ENCODE measurements at places on chromosomes 5 and 9. TPM values are rescaled to one million over a fixed set of nuclear protein-coding genes. Genes with fewer than 3 reads are reported as not detected.
A peak's percentile ranks its signal among the peaks of the same experiment; 100 is the strongest.

- DNase-seq, result no peak
Measured at GRCh38 chr9:77166193-77166592, 11.1 kb upstream of the VPS13A start.

- DNase-seq, result no peak
Measured at GRCh38 chr5:61301341-61302199, 30.5 kb upstream of the ZSWIM6 start.

ZNF354C gene
- 6.0 TPM for total RNA-seq

DNAH5 gene
- 0.24 TPM for total RNA-seq

FAM151B gene
- 1.2 TPM for total RNA-seq

GRCh38 chr5:177329883-177330282 is 18.2 kb upstream of the MXD3 start:
- DNase-seq, result no peak

- no peak for DNase-seq
Measured at GRCh38 chr5:60852940-60853339, 8.9 kb upstream of the ELOVL7 start.

DNA sequence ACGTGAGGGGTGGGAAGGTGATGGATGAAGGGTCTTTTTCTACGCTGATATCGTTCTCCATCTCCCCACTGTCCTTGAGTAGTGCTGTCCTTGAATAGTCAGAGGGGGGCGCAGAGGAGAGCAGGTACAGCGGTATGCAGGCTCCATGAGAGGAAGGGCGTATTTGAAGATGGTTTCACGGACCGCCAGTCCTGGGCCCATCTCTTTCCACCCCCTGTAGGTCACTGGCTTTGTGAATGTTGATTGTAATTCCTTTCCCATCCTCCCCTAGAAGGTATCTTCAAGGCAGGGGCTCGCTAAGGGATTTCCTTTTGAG is 40.8 kb upstream of the DAB2IP start:
- DNase-seq, result no peak

DNA sequence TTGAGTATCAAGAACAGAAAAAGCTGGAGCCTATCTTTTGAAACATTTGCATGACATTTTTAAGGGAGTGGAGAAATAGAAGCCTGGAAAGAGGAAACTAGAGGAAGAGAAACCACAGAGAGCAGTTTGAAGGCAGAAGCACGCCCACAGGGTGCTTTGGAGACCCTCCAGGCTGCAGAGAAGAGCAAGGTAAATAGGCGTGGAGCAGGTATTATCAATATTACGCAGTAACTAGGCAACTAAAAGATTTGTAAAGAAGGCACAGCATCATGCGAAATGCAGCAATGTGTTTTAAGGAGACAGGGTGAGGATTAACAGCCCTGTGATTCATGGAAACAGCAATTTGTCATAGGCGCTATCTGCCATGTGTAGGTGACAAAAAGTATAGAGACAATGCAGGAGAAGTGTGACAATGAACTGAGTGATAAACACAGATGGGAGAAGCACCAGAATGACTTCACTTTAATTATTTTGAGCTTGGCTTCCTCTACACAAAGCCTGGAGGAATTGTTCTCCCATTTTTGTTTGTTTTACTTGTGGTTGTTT is 281.2 kb downstream of the BRINP1 start:
- DNase-seq, result no peak

DNA sequence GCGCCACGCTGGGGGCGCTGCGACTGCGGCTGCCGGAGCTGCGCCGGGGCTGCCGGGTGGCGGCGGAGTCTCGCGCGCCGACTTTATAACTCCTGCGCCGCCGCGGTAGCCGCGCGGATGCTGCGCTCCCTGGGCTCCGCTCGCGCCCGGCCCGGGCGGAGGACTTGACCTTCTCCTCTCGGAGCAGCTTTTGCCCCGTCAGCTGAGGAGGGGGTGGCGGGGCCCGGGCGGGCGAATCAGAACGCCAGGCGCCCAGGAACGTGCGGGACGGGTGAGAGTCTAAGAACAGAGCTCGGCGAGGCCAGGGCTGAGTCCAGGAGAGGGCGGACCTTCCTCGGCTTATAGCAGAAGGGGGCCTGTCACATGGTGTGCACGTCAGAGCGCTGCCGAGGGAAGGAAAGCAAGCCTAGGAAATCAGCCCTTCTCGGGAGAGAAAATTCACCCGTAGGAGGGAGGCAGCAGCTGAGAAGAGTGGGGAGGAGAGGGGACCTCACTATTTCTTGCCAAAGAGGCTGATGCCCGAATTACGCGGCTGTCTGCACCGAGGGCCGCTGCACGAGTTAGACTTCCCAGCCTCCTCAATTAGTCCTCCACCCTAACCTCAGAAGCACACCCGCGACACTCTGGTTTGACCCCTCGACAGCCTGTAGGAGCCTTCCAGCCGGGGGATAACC is at the start of gene FOXD1:
Gene FOXD1 (minus strand): TSS at position 315 of the 674 bp plus-strand sequence. CDS start 415 bp downstream, outside the sequence.
- DNase-seq, result no peak

GRCh38 chr5:138033907-138034306 is 1.0 kb upstream of the FAM13B start:
- DNase-seq, result no peak

SPINK14 gene
- total RNA-seq, result not detected

DNA sequence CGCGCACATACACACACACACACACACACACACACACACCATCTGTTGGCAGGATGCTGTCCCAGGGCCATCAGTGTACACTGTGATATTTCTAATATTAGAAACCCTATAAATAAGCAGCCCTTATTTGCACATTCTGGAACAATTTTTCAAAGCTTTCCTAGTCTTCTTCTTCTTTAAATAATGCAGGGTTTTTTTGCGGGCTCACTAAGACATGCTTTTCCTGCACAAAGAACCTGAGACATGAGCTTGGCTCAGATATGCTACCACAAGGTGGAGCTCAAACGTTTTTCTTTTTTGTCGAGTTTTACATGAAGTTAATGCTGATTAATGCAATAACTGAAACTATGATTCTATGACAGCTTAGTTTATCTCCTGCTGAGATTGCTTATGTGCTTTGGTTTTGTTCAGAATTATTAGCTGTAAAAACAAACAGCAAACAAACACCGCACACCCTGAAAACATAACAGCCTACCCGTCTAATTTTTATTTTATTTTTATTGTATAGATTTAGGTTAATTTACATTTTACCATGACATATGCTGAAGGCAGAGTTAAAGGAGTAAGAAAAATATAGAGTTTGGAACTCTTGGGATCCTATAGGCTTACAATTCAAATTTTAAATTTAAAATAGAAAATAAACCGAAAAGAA is 95.8 kb downstream of the ALDH1A1 start:
- DNase-seq, result peak; percentile 48

DNA sequence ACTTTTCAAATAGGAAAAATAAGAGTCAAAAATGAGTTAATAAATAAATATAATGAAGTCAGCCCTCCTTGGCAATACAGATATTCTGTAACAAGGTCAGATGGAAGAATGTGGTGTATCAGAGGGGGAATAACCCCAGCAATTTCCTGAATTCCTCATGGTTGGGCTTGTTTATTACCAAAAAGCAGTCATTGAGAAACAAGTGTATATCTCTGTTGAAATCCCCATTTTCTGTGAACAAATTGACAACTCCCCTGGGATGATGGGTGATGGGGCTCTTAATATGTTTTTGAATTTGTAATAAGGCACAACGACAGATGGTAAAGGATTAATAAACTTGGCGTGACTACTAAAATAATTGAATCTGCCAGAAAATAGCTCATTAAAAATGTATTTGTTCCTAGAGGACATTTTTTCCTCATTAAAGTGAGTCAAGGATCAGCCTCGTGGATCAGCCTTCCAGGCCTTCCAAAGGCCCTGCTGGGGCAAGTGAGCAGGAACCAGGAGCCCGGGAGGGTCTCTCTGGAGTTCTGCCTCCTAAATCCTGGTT is 34.2 kb downstream of the THBS4 start:
- no peak for DNase-seq

DNA sequence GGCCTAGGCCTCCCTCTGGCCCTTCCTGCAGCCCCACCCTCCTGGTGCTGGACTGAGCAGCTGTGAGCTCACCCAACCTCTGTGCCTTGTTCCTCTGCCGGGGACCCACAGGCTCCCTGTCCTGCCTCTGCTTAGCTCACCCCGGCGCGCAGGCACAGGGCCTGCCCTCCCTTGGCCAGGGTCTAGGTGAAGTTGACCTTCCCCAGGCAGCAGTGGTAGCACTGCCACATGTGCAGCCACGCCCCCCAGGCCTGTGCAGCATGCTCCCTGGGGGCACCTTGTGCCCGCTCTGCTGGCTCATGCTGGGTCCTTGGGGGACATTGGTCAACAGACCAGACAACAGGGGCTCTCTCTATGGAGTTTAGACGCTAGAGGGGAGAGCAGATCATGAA is 18.1 kb downstream of the TRIP13 start:
- no peak for DNase-seq

- DNase-seq, result no peak
Measured at GRCh38 chr5:154971501-154971900, 30.6 kb downstream of the MRPL22 start.

- no peak for DNase-seq
Measured at GRCh38 chr5:178180141-178180863, 6.9 kb downstream of the GMCL2 start.

DNA sequence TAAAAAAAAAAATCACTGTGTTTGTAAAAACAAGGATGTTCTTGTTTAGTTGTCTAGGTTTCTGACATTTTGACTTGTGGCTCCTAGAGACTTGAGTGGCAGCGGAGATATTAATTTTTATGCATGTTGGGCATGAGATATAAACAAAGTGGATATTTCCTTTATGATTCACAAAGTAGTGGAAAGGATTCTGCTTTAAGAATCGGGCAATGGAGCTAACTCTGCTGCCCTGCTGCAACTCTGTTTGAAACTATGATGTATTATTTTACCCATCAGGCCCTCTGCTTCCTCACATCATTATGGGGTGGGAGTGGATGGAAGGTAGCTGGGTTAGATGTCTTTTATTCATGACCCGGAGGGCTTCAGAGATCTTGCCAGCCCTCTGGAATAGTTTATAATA is 94.1 kb upstream of the CD180 start:
- no peak for DNase-seq

DNA sequence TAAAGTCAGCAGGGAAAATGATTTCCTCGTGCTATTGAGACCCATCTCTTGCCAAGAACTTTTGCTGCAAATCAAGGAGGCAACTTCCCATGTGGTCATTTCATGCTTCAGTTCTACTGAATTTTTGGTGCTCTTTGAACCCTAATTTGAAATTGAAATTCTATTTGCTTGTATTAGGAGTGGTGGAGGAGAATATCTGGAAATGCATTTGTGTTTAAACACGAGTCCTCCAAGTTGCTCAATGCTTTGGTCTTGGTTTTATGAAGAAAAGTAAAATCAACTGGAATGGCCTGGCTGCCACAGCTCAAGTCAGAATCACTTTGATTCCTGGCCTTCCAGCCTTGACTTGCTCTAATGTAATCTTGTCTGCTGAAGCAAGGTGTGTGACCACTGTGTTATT is 613.2 kb downstream of the TLE1 start:
- DNase-seq, result no peak

DNA sequence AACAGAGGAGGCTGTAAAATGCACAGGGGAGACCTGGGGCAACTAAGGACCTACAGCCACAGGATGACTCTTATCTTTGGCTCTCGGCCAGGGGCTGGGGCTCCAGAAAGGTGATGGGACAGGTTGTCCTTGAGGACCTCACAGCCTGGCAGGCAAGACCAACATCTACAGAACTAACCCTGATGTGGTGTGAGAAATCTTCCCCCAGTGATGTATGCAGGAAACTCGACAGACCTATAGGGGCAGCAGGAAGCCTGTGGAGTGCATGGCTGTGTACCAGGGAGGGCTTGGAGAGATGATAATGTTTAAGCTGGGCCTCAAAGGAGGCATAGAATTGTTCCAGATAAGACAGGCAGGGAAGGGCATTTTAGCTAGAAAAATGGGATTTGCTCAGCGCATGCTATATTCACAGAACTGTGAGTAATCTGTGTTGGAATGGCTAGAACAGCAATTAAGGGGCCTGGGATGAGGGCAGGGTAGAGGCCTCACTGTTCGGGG is 68.5 kb upstream of the SLC25A51 start:
- DNase-seq, result peak; percentile 31

DNA sequence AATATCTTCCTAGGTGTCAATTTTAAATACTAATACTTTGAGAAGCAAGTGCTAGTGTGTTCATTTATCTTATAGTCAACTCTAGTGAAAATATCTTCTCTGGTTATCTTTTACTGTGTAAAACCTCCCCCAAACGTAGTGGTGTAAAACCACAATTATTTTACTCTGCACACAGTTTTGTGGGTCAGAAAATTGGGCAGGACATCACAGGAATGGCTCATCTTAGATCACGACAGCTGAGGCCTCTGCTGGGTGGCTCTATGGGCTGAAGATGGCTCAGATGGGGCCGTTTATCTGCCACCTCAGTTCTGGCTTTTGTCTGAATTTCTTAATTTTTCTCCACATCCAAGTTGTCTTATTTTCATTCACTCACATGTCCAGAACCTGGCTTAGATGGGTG is 457.2 kb upstream of the ACTBL2 start:
- DNase-seq, result no peak

GRCh38 chr5:104778-105296 is 12.9 kb downstream of the PLEKHG4B start:
- DNase-seq, result no peak

CATSPER3 gene
- 0.19 TPM for total RNA-seq

DNA sequence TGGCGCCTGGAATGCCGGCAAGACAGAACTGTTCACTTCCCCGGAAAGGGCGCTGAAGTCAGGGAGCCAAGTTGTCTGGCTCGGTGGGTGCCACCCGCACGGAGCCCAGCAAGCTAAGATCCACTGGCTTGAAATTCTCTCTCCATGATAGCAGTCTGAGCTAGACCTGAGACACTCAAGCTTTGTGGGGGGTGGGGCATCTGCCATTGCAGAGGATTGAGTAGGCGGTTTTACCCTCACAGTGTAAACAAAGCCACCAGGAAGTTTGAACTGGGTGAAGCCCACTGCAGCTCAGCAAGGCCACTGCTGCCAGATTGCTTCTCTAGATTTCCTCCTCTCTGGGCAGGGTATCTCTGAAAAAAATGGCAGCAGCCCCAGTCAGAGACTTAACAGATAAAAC is 277.4 kb downstream of the SLCO4C1 start:
- no peak for DNase-seq

SAXO1 gene
- total RNA-seq, result 0.09 TPM

- DNase-seq, result no peak
Measured at GRCh38 chr5:58085800-58086199, 374.1 kb downstream of the PLK2 start.

- no peak for DNase-seq
Measured at GRCh38 chr9:124423591-124423990, 8.3 kb upstream of the PSMB7 start.

- no peak for DNase-seq
Measured at GRCh38 chr9:121463026-121463807, 36.4 kb downstream of the GGTA1 start.

Data from thymus (tissue), 14 donors.